ENCODE measurements at places on chromosomes 2 and 18. TPM values are rescaled to one million over a fixed set of nuclear protein-coding genes. Genes with fewer than 3 reads are reported as not detected.
A peak's percentile ranks its signal among the peaks of the same experiment; 100 is the strongest.

- DNase-seq = no peak
Observed at GRCh38 chr2:46372475-46372874, 75.3 kb downstream of the EPAS1 start.

- DNase-seq = no peak
Observed at GRCh38 chr18:58788470-58788869, 76.2 kb upstream of the ZNF532 start.

GRCh38 chr18:63468575-63468974 lies 8.2 kb upstream of the SERPINB5 start:
- no peak for DNase-seq

GRCh38 chr18:48709371-48710062 lies 170.7 kb downstream of the CTIF start:
- DNase-seq = no peak

DNA sequence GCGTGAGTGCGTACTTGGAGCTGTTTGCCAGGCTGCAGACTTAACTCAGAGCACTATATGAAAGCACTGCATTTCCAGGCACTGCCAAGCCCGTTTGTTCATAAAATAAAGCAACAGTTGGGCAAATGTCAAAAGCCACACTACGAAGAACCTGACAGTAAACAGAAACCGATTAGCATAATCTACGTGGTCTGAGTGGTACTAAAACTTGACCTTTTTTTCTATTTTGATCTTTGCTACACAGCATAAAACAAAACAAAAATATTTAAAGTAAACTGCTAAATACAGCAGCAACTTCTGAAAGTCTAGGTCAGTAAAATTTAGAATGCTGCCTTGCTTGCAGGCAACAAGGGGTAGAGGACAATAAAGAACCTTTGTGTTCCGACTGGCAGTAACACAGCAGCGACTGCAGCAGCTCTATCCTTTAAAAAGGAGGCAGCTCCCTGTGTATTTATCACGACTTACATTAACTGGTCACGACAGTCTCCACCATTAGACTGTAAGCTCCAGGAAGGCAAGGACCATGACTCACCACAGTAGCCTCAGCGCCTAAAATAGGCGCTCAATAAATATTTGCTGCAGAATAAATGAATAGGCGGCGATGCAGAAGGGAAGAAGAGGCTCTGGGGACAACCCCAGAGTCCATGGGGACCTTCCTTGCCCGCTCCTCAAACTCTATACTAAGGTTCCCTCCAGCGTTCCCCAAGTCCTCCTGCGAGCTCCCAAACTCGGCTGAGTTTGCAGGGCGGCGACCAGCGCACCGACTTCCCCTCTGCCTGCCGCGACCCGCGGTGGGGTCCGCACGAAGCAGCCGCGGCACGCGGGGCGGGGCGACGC lies 902 bp downstream of the SS18 start:
- no peak for DNase-seq

DNA sequence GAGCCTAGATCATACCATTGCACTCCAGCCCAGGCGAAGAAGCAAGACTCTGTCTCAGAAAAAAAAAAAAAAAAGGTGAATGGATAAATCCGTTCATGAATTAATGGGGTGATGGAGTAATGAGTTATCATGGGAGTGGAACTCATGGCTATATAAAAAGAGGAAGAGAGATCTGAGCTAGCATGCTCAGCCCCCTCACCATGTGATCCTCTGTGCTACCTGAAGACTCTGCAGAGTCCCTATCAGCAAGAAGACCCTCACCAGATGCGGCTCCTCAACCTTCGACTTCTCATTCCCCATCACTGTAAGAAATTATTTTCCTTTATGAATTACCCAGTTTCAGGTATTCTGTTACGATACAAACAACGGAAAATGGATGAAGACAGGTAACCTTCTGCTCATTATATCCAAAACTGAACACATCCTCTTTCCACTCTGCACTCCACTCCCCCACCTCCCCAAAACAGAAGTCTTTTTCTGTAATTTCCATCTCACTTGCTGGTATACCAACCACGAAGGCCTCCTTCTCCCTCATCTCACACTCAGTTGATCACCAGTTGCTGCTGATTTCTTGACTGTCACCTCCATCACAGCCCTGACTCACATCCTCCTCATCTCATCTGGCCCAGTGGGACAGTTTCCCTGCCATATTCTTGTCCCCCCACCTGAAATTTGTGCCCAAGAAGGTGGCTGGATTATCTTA lies 8.8 kb downstream of the RETREG2 start:
- DNase-seq = no peak

GRCh38 chr2:25825238-25825637 lies 53.0 kb downstream of the ASXL2 start:
- DNase-seq = no peak

GRCh38 chr2:238406221-238406997 lies 20.3 kb upstream of the ASB1 start:
- DNase-seq = no peak

DNA sequence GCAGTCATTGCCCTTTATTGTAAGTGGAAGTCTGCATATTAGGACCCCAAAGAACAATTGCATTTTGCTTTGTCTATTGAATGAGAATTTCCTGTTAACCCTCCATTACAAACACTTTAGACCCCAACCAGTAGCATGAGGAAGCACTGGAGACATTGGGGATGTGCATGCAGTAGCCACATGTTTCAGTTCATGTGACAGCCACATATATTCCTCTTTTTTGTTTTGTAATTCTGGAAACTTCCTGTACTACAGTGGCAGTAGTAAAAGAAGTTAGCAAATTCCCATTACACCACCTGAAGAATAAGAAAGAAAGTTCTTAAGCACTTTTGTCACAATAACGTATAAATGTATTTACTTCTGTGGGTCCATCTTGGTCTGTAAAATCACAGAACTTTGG lies 281.1 kb upstream of the SLC14A2 start:
- DNase-seq = no peak

GRCh38 chr2:211745295-211746097 lies 793.1 kb downstream of the ERBB4 start:
- peak; percentile 43 for DNase-seq

DNA sequence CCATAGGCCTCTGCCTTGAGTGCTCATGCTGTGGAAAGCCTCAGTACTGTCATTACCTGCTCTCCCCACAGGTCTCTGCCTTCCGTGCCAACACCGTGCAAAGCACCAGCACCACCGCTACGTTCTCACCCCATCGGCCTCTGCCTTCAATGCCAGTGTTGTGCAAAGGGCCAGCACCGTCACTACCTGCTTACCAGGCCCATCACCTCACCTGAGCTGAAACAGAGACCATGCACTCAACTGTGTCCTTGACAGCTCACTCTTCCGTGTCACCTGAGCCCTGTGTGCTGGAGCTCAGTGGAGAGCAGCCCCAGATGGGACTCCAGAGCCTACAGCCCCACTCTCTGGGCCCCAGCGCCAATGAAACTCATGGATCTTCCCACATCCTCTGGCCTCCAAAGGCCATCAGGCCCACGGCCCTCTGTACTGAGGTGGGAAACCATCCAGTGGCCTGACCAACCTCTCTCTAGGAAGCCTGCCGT lies 62.7 kb downstream of the ZNF516 start:
- no peak for DNase-seq

ASB18 gene
- total RNA-seq = not detected

IFIH1 gene
- total RNA-seq = 15.4 TPM

ATP6V1C2 gene
- 0.54 TPM for total RNA-seq

ME2 gene
- total RNA-seq = 38.2 TPM

ARHGAP15 gene
- total RNA-seq = 0.41 TPM

All from Panc1 (cell line).